ENCODE measurements at places on chromosomes 1 and 21. TPM values are rescaled to one million over a fixed set of nuclear protein-coding genes. Genes with fewer than 3 reads are reported as not detected.

DNA sequence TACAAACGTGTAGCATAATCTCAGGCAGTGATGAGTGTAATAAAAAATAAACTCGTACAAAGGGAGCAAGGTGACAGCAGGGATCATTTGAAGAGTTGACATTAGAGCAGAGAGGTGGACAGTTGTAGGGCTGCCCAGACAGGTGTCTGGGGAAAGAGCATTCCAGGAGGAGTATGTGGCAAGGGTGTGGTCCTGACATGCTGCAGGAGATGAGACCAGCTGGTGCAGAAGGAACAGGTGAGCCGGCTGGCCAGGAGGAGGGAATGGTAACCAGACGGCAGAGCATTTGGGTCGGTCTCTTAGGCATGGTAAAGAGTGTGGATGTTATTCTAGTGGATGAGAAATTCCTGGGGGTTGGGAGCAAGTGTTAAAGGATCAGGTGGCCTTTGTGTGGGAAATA is 306.3 kb downstream of the LMX1A start:
- no peak for DNase-seq

DNA sequence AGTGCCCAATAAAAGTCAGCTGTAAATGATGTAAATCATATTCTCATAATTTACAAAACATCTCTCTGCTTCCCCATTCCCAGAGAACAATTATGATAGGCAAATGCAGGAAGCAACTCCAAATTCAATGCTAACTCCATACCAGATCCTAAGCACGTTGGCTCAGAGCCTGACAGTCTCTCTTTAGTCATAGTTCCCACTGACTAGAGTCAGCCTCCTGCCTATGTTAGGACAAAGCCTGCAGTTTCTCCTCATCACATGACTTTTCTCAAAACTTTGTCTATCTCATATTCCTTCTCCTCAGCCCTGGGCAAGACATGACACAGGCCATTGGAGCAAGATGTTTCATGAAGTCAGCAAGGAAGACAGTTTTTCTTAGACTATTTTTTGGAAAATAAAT is 101.5 kb upstream of the COL24A1 start:
- DNase-seq: no peak

DNA sequence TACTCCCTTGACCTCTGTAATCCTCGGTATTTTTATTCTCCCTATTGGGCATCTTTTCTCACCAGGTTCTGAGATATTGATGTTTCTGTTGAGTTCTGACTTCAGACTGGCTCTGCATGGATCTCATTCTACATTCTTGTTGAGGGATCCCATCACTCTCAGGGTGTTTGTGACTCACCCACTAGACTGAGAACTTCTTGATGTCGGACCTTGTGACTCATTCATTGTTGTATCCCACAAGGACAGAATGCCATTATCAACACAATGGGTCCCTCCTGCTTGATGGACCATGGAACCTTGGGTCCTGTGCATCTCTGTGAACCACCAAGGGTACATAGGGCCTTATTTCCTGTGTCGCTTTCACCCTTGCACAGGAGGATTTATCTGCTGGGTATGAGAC is 174.1 kb downstream of the PBX1 start:
- DNase-seq: no peak

DNA sequence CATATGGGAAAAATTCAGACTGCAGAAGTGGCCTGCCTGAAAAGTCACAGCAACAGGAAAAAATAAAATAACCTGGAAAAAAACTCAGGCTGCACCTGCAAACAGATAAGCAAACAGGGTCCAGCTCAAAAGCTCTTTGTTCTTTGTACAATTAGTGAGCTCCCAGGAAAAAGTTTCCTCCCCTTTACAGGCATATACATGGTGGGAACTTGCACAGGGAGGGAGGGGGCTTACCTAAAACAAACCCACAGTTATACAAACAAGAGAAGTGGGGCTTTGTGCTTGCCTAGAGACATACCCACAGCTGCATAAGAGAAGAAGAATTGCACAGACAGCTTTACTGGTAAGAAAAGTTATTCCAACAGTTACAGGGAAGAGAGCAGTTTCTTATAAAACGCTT is 31.7 kb upstream of the COG2 start:
- no peak for DNase-seq

- DNase-seq: no peak
Observed at GRCh38 chr1:186829686-186830587, 1.2 kb downstream of the PLA2G4A start.

- no peak for DNase-seq
Observed at GRCh38 chr1:151668090-151668489, 48.5 kb downstream of the CELF3 start.

DNA sequence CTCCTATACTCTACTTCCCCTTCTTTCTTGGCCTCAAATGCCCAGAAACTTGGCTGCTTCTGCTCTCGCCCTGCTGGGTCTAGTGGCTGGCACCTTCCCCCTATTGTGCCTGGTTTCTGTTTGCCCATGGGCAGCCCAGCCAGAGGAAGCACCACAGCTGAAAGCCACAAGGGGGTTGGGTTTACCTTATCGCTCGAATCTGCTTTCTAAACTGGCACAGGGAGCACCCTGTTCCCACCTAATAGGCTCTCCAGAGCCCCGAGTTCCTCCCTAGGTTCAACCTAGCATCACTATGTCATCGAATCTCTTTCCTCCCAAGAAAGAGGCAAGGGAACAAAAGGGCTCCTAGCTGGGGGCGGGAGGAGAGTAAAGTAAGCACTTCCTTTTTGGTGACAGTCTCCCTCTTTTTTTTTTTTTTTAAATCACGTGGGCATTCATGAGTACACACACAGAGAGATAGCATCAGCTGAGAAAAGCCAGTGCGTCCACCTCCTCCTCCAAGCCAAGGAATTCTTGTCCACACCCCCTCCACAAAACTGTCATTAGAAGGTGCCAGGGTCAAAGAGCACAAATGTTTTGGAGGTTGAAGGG is 72.8 kb downstream of the PLEKHA6 start:
- peak; percentile 66 for DNase-seq

- DNase-seq: no peak
Observed at GRCh38 chr1:96998466-96998865, 276.9 kb downstream of the PTBP2 start.

DNA sequence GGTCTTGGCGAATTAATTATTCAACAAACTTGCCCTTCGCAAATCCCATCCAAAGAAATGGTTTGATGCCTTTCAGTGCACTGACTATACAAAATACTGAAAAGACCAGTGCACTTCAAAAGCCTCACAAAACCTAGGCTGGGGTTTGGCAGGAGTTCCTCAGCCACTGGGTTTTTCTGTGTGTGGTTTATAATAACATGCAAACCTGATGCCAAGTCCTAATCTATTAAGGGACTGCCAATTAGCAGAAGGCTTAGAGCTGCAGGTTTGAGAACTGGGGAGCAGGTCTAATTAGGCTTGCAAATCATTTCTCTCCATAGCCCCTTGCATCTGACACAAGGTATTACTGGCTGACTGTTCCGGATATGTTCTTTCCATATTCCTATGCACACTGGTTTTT is 27.7 kb downstream of the PLPP3 start:
- no peak for DNase-seq

DNA sequence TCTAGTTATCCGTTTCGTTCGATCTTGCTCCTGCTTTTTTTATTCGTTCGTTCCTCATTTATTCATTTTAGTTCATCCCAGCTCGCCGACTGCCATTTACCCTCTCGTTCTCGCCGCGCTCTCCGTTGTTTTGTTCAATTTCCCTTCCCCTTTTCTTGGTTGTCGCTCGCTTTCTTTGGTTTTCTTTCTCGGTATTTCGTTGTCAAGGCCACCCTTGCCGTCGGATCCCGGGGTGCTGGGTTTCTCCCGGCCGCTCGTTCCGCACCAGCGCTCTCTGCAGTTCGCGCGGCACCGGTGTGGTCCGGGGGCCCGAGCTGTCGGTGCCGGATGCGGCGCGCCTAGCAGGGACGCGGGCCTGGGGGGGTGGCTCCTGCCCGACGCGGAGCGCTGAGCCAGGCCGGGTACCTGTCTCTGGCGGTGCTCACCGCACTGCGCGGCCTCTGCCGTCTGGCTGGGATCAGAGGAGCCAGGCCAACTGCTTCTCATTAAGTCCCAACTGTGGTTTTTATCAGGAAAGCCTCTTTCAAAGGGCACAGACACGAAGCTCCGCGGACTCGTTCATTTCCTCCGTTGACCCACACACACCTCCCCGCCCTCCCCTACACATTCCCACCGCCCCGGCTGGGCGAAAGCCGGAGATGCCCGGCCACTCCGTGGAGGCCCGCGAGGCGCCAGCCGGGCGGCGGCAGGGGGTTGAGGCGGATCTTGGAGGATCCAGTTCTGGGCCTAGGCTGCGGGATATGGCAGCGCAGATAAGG is 1.6 kb downstream of the ALX3 start:
- DNase-seq: peak; percentile 21

DNA sequence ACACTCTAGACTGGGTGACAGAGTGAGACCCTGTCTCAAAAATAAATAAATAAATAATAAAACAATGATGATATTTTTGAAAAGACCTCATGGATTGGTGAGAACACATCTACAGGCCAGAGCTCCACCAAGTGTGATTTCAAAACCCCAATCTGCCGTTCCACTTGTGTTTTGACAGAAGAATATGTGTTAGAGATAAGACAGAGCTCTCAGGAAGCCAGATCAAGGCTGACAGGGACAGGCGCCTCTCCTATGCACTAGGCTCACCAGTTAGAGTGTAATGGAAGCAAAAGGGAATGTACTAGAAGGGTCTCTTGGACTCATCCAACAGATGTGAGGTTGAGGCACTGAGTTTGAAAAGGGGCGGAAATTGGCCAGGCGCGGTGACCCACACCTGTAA is 110.7 kb upstream of the ERRFI1 start:
- DNase-seq: no peak

- DNase-seq: no peak
Observed at GRCh38 chr1:14745001-14745720, 146.7 kb downstream of the KAZN start.

DNA sequence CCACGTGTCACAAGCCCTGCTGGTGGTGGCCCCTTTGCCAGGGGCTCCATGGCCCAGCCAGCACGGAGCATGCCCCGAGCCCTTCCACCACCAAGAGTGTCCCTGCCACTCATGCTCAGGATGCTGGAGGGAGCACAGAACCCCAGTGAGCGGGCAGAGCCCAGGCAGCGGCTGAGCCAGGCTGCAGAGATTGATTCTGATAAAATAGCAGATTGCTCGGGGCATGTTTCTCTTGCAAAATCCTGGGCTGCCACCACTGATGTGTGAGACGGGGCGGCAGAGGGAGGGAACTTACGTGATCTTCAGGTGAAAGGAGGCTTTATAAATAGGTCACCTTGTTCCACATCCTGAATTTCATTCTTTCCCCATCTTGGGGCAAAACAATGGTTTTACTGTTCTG is 53.2 kb downstream of the SPSB1 start:
- no peak for DNase-seq

DNA sequence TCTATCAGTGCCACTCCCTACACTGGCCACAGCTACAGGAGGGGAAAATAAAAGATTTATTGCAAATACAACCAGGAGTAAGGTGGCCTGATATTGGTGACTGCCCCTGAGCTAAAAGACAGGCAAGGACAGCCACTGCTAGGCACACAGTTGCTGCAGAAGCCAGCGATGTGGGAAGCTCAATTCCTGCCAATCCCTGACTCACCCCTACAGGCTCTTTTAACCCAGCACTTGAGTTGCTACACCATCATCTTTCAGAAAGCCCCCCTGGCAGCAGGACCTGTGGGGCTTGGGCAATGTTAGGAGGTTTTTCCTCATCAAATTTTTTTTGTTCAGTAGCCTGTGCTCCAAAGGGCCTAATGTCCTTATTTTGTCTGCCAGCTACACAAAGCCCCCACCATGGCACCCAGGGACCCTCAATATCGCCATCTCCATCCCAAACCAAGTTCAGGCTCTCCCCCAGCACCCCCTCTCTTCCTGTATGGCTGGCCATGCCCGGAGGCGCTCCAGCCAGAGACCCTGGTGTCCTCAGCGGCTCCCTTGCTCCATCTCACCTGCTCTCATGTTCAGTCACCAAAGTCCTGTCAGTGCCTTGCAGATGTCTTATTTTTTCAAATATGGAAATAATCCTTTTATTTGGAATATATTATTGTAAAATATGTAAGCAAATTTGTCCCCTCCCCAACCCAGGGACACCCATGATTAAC is 13.4 kb downstream of the CLEC20A start:
- DNase-seq: no peak

DNA sequence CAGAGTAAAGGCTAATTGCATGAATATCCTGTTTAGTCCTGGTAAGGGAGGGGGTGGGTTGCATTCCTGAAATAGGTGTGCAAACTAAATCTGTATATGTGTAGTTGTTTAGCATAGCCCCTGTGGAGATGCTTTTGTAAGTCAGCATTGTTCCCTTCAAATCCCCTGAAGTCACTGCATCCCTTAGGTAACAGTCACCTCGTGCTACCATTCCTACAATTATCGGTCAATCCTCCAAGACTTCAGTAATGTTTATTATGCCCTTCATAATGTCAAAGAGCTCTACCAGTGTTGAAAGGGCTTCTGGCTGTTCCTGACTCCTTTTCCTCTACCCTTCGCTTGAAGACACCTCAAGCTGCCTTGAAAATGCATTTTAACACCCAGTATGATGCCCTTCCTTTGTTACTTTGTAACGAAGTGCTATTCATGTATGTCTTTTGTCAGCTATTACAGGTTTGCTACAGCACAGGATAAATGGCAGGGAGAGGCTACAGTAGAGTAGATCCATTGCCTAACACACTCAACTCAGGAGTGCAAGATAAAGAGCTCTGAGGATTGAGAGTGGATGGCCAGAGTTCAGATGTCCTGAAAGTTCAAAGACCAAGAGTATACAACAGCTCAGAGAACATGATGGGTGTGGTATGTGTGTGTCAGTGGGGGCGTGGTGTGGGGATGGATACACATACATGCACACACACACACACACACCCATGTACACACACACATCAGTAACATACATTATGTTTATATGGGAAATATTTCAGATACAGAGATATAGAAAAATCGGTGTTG is 27.4 kb upstream of the FOXD3 start:
- no peak for DNase-seq

GRCh38 chr1:189958756-189959155 is 518.9 kb downstream of the BRINP3 start:
- no peak for DNase-seq

DNA sequence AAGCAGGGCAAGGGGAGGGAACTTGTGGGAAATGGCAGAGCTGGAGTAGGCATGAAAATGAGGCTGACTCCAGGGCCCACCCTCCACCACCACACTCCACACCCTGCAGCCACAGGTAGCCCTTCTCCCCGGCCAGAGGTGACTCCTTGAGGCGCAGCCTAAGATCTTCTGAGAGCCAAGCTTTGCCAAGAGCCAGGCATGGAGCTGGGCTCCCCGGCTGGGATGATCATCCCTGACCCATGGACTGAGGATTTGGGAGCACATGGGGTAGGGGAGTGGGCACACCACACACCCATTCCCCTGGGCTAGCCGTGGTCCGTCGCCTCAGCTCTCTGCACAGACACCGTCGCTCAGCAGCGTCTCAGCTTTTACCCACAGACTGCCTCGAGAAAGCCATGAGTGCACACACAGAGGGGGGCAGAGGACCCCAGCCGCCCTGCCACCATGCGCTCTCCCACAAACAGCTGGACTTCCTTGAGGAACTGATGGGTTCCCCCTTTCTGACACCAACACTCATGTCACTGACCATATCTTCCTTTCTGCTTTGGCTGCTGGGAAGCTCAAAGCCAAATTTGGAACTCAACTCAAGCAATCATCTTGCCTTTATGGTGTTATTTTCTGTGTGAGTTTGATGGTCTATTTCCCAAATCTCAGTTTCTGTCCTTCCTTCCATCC is 123.6 kb upstream of the RUNX3 start:
- no peak for DNase-seq

The COL24A1 gene
- not detected for total RNA-seq

The C8B gene
- not detected for total RNA-seq

The ITPKB gene
- 64.0 TPM for total RNA-seq

The KIAA0040 gene
- total RNA-seq: 64.1 TPM

The TFF2 gene
- not detected for total RNA-seq

The TTC39A gene
- total RNA-seq: not detected

The COL6A2 gene
- total RNA-seq: 2.3 TPM

The XCL2 gene
- total RNA-seq: not detected

The MPZ gene
- total RNA-seq: 4.5 TPM

All from activated CD4-positive, alpha-beta T cell treated with anti-CD3 and anti-CD28 coated beads, Interleukin-2, amount 10 ng/mL, durations not matched to agents 7 days and 5 days (primary cell).